Ureter (tissue), 1 donor: ENCODE measurements at places on chromosomes 11 and 22. TPM values are rescaled to one million over a fixed set of nuclear protein-coding genes. Genes with fewer than 3 reads are reported as not detected.

The C2CD2L gene
- total RNA-seq, result 10.1 TPM

The RAG2 gene
- total RNA-seq, result not detected

DNA sequence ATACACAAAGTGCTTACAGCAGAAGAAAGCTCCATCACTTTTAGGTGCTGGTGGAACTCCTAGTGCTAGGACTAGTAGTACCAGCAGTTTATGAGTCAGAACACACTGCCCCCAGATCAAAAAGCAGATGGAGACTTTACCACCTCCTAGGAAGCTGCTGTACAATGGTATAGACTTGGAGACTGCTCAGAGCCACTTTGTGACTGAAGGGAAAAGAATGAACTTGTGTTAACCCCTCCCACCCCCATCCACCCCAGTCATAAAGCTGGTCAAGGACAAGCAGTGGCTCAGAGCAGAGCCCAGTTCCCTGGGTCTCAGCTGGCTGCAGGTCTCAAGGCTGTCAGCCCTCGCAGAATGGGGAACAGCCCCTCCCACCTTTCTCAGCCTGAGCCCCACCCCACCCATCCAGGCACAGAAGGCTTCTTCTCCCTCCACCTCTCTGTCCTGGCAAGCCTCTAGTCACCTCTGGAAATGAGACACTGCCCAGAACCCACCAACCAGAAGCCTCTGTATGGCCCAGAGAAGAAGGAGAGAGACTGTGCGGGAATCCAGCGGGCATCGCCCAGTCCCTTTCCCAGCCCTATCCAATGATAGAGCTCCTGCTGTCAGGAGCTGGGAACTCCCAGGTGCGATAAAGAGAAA, 23.8 kb downstream of the PACSIN2 start:
- DNase-seq, result no peak

- DNase-seq, result no peak
Measured at GRCh38 chr11:62431171-62431901, 12.5 kb downstream of the SCGB1A1 start.

GRCh38 chr11:75490221-75491181, 35.2 kb downstream of the GDPD5 start:
- DNase-seq, result no peak

DNA sequence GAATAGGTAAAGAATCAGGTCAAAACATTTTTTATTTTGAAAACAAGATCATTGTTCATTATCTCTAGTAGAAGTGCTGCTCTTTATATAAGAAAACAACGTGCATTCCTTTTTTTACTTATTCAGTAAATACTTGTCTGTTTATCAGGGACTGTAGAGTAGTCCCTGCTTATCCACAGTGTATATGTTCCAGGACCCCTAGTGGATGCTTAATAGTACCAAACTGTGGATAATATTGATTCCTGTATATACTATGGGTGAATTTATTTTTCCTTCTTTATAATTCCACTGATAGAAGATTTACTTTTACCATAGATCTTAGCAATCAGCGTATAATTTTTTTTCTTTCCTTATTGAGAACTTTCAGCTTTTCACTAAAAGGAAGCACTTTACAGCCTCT, 32.6 kb downstream of the CEP295 start:
- DNase-seq, result no peak

GRCh38 chr11:78798663-78799062, 224.0 kb upstream of the NARS2 start:
- DNase-seq, result peak; percentile 75

- no peak for DNase-seq
Measured at GRCh38 chr22:46737105-46737975, 712 bp downstream of the CERK start.
